D341Med (cell line): ENCODE measurements at places on chromosomes 3 and 15.

- no peak for DNase-seq
These were observed 632 bp upstream of the DHX36 start for GRCh38 chr3:154324919-154325318.

GRCh38 chr3:12973827-12974226, 99.4 kb downstream of the IQSEC1 start:
- DNase-seq: no peak

DNA sequence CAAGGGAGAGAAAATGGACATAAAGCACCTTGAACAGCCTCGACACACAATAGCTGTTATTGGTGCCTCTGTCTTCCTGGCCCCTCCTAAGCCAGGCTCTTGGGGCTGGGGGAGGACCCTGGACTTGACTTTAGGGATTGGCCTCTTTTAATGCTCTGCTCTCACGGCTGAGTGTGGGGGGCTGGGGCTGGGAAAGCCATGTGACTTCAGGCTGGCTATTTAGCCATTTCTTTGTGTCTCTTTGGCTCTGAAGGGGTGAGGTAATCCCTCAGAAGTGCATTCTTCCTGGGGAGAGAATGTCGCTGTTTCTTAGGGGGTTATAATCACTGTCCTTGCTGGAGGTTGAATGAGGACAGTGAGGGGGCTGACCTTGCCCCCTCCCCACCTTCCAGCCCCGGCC, 26.2 kb downstream of the MAGEF1 start:
- DNase-seq: no peak

DNA sequence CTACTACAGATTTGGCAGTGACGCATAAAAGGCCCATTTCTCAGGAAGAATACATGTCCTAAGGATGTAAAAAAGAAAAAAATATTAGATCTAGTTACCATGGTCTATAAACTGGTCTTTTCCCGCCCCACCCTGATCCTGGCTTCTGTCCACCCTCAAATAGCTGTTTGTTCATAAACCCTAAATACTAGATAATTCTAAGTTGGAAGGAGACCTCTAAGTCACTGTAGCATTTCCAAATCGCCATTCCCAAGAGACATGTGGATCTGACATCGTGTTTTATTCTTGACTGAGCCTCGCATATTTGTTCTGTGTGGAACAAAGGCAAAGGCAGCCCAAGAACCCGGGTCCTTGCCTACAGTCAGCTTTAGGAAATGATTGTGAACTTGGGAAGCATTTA, 49.0 kb downstream of the LMCD1 start:
- DNase-seq: no peak

GRCh38 chr3:138817695-138818094, 17.0 kb downstream of the PIK3CB start:
- DNase-seq: no peak

DNA sequence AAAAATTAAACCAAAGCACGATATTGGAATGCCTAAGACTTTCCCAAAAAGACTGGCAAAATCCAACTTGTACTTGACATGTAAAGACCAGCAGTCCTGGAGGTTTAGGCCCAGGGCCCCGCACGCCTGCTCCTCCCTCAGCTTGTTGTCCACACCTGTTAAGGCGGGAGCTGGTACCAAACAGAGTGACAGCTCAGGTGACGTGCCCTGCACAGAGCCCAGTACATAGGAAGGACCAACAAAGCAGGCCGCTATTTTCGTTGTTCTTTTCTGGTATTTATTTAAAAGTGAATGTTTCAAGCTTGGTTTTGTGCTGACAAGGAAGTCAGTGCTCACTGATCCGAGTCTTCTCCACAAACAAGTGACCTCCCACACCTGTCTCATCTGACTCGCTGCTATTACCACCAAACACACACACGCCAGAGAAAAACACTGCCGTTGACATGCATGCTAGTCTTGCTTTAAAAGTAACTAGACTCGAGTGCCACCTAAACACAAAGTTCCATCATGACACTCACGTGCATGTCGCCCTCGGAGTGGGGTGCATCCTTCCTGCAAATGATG, 50.2 kb downstream of the HERC2 start:
- no peak for DNase-seq

DNA sequence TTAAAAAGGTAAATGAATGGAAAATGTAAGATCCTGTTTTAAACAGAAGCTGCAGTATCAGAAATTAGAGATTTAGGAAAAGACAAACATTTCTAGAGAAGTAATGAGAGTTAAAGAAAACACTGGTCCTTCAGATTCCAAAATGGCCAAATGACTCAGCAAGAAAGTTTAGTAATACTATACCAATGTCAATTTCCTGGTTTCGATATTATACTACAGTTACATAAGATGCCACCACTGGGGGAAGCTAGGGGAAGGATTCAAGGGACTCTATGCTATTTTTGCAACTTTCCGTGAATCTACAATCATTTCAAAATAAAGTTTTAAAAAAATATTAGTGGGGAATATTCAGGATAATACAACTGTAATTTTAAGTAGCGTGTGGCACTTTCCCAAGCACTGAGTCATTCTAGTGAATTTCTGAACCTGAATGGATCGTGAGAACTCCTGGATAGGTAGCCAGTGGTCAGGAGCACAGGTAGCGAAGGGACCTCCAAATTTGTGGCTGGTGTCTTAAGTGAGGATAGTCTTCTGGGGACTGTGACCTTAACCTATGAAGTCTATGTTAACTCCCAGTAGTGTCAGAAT, 37.6 kb downstream of the TMCC1 start:
- DNase-seq: no peak

DNA sequence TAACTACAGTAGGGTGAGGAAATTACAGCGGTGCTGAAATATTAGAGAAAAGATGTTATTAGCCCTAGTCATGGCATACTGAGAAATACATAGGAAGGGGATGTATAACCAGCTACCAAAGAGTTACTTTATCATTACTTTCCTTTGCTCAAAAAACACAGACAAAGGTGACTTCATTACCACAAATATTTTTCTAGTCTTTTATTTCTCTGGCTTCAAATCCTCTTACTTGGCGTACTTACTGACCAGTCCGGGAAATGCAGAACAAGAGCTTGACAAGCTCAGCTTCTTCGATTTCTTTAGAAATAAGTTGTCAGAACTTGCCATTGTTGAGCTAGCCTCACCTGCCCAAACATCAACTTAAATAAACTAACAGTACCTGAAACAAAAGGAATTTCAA, 142.1 kb upstream of the TMCO5A start:
- DNase-seq: no peak

DNA sequence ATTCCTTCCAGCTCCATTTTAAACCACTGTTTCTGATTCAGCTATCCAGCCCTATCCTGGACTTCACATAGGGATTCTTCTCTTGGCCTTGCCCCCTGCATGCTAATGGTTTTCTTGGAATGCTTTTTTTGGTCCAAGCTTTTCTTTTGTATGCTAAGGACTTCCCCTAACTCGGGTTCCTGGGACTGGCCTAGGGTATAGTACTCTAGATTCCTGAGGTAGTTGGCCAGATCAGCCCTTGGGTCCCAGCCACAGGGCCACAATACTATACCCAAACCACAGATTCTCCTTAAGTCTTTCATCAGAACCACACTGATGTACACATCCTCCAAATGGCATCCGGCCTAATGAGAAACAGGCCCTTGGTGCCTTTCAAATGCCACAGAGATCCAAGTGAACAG, 2.8 kb downstream of the FYCO1 start:
- DNase-seq: no peak

GRCh38 chr3:126523745-126524428, at the start of gene CHST13:
TSS of gene CHST13 (plus strand) at chr3:126524155. CDS start at chr3:126524333, 178 bp downstream.
- peak; percentile 74 for DNase-seq

DNA sequence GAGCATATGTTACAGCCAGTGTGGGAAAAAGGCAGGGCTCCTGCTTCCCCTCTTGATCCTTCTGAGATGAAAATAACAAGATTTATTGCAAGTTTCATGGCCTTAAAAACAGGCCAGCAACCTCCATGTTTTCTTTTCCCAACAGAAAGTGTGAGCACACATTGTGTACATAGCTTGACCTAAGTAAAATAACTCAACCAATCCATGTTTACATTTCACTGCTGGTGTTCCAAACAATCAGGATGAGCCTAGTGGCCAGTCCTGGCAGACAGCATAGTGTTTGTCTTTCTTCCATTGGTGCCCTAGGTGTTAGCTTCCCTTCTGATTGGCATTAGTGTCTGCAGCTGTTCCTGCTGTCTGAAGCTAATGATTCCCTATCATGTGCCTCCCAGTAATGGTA, 847.7 kb downstream of the EPHA3 start:
- no peak for DNase-seq

GRCh38 chr3:127252446-127252845, 35.4 kb downstream of the PRR20G start:
- DNase-seq: no peak

- DNase-seq: no peak
These were observed 306.8 kb upstream of the ATP11B start for GRCh38 chr3:182486463-182486862.

DNA sequence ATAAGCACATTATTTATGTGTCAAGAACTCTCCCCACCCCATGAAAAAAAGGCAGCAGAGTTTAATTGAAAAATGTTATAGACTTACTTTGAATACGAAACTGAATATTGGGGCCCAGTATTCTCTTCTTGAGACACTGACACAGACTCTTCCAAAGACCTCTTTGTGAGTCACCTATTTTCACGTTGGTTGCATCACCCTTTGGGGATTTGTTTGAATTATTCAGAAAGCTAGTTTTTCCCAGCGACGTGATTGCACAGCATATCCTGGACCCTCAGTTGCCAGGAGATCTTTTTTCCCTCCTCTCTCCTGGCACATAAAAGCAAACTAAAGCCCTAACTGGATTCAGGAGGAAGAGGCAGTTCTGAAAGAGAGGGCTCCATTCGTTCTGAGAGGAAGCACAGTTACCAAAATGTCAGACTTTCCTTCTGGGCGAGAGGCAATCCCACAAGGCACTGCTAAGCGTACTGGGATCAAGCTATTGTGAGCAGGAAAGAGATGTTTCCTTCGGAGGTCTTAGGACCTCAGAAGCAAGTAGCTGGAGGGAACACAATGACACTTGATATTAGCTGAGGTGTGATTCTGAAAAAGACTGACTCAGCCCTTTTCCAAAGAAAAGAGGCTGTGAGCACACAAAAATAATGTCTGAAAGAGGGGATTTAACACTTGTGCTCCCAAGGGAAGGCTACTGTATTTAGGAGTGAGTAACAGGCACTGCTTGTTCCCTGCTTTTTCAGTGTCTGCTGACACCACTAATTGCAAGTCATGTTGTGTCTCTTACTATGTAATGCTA, 65.8 kb upstream of the CADPS start:
- DNase-seq: peak; percentile 30

DNA sequence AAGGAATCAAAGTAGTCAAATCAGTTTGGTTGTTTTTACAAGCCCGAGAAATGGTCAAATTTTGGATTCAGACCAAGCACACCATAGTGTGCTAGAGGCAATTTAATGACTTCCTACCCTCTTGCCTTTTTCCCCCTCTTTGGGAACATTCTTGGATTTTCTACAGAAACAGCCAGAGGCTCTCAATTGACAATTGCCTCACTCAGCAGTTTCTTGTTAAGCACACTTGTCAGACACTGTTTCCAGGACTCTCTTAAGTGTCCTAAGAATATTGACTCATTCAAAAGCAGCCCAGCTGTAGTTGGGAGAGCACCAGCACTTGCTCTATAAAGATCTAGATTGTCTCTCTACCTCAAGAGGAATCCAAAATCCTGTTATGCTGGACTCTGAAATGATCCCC, 1.5 kb upstream of the SLC35G2 start:
- no peak for DNase-seq

GRCh38 chr3:4493014-4493940, at the start of gene ITPR1:
TSS of gene ITPR1 (plus strand) at chr3:4493348. CDS start at chr3:4516492, 23,144 bp downstream.
- peak; percentile 98 for DNase-seq

- DNase-seq: no peak
These were observed 818.8 kb upstream of the LMCD1 start for GRCh38 chr3:7682822-7683229.

DNA sequence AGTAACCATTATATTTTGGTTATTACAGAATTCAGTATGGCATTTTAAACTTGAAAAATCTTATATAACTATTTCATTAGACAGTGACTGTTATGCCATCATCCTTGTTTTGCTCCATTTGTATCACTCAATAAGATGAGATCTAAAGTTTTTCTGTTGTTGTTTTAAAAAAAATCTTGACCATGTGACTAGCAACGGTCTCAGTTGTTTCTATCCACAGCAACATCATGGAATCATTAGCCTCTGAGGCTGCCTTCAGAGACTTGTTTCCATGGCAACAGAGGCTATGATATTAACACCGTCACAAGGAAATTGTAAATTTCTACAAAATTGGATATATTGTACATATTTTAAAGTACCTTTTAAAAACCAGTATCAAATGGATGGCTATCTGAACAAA, 129.8 kb downstream of the DLG1 start:
- DNase-seq: no peak

DNA sequence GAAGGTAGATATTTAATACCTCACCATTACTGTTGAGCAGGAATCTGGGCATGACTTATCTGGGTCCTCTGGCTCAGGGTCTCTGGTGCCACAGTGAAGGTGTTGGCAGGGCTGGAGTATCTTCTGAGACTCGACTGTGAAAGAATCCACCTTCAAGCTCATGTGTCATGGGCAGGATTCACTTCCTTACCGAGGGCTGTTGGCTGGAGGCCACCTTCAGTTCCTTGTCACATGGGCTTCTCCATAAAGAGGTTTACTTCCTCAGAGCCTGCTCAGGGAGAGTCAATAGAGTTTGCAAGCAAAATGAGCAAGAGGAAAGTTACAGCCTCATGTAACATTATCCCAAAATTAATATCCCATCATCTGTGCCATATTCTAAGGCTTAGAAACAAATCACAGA, 459.5 kb downstream of the NR2F2 start:
- DNase-seq: no peak

GRCh38 chr15:77557144-77557543, 75.6 kb downstream of the LINGO1 start:
- DNase-seq: no peak

- no peak for DNase-seq
These were observed 1.0 kb upstream of the MGA start for GRCh38 chr15:41659190-41659589.

- no peak for DNase-seq
These were observed 67.8 kb downstream of the FMN1 start for GRCh38 chr15:33126559-33127290.

DNA sequence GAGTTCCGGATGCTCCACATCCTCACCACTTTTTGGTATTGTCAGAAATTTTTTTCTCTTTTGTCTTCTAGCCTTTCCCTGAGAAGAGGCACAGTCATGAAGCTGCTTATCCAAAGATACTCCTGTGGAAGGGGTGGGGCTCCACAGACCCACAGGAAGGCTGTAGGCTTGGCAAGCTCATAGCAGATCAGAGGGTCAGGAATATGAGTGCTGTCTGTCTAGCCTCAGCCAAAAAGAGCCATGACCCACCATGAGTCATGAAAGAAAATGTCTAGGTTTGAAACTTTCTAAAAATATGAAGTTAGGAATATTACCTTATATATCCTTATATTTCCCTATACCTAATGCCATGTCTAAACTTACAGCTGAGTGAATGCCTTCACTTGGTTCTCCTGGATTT, 118.2 kb upstream of the THBS1 start:
- DNase-seq: no peak

DNA sequence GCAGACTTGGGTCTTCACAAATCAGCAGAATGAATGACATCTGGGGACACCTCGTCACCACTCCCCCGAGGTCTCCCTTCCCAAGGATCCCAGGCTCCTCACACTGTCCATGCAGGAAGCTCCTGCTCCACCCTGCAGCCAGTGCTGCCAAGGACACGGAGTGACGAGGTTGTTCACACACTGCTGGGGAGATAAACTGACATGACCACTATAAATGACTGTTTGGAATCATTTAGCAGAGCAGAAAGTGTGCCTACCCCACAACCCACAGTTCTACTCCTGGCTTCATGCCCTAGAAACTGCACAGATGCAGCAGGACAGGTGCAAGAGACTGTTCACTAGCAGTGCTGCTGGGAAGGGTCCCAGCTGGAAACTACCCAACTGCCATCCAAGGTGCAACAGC, 19.7 kb upstream of the PRSS50 start:
- DNase-seq: no peak
